Cardiac fibroblast (primary cell): ENCODE measurements at places on chromosomes 13 and 19.

GRCh38 chr13:78499802-78500201 is 103.5 kb downstream of the POU4F1 start:
- no peak for DNase-seq

DNA sequence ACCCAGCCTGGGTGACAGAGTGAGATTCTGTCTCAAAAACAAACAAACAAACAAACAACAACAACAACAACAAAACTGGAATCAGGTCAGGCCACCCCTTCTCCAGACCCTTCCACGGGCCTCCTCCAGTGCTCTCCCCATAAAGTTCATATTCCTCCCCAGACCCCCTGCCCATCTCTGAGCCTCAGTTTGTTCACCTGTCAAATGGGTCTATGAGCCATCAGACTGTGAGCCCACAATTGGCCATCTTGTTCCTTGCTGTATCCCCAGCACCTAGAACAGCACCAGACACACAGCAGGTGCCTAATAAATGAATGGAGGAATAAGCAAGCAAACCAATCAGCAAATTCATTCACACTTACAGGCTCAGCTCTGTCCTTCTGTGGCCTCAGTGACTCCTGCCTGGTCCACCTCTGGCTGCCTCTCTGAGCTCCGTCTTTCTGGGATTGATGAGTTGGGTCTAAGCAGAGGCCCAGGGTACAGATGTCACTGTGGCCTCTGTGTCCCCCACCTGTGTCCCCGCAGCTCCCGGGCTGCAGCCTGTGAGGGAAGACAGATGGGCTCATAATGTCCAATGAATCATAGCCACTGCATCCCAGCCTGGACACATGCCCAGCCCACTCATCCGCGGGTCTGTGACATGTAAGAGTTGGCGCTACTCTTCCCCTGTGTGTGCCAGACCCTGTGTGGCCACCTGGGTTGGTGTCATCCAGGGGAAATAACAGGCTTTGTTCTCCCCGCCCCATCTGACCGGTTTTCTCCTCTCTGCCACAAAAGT is 19.6 kb upstream of the PTPRS start:
- peak; percentile 30 for DNase-seq

DNA sequence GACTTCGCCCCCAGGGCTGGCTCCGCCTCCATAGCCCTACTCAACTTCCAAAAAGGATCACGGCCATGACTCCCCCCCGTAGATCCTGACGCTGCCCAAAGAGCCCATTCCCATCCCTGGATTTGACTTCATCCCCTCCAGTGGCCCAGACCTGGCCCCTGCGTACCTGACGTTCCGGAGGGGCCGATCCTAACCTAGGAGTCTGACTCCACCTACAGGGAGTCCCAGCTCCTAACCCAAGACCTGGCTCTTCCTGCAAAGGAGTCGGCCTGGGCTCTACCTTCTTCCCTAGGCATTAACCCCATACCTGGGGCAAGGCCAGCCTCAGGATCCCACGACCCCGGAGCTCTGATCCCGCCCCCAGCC is 10.8 kb downstream of the STAP2 start:
- DNase-seq, result no peak

GRCh38 chr19:47495478-47496372 is 11.7 kb upstream of the KPTN start:
- no peak for DNase-seq

DNA sequence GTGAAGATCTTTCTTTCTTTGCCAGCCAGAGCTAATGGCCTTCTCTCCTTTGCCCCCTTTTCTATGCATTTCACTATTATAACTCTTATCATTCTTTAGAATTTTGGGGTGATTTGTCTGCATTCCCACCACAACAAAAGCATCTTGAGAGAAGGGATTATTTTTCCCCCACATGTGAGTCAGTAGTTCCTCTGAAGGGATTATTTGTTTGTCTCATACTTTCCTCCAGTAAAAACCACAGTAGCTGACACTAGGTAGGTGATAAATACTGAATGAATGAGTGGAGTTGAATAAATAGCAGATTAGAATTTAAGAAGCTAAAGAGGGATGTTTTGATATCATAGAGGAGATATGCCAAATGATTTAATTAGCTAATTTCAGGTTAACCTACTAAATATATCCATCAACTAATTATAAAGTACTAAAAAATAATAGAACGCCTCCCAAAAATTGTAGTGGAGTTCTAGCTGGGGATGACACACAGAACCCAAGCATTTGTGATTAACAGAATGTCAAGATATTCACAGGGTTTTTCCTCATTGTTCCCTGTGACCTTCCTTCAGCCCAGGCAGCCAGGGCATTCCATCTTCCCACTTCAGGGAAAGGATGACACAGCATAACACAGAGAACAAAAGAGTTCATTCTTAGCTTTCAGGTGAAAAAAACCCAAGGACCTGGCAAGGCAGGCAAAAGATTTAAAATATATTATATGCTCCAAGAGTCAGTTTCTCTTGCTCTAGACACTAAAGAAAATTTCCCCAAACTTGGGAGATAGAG is 3.5 kb upstream of the TBC1D4 start:
- peak; percentile 67 for DNase-seq

GRCh38 chr13:112341976-112342735 is 34.0 kb upstream of the SPACA7 start:
- DNase-seq, result no peak

GRCh38 chr19:53961523-53962356 is 997 bp upstream of the CACNG8 start:
- DNase-seq, result peak; percentile 72

- DNase-seq, result no peak
Measured at GRCh38 chr13:31786011-31786410, 46.7 kb downstream of the RXFP2 start.

DNA sequence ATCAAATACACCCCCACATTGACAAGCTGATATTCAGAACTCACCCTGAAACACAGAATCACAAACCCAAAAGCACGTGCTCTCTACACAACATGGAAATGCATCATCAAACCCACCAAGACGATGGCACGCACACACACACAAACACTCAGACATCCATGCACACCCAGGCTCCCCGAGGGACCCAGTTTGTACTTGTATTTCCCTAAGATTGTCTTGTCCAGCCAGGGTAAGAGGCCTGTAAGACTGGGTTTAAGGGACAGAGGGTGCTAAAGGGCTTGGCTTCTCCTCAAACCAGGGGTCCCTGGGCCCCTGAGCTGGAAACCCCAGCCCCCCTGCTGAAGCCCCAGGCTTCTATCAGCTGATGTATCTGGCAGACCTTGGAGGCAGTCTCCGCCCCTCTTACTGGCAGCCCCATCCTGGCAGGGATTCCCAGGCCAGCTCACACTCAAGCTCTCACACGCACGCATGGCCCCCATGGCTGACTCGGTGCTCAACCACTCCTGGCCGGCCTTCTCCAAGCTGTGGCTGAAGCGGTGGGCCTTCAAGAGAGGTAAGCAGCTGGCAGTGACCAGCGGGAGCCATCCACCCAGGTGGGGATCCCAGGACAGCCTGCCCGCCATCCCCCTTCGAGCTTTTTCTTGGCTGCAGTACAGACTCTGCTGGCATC is 6.5 kb downstream of the ARHGEF18 start:
- DNase-seq, result peak; percentile 47

DNA sequence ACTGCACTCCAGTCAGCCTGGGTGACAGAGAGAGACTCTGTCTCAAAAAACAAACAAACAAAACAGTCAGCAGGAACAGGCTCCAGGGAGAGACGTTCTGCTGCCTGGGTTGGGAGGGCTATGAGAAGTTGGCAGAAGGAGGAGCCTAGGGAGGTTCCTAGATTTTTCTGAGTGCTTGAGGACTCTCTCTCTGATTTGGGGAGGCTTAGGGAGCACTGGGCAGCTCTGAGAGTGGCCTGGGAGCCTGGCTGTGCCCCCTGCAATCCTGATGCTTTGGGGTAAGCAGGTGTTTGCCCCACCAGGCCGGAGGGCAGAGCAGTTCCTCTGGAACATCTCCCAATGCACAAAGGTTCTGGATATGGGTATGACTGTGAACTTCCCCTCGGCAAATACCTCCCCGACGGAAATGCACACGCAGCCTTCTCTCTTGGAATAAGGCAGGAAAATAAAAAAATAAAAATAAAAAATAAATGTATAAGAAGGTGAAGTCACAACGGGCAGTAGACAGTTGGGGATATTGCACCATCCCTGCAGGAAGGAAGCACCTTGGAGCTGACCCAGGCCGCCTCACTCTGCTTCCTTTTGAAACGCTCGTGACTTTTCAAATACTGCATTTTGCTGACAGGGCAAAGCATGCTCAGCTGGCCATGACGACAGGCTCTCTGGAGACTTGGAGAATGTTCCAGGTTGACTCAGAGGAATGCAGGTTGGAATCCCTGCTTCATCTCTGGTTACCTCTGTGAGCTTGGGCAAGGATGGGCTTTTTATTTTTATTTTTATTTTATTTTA is 26.5 kb upstream of the HOMER3 start:
- DNase-seq, result peak; percentile 82

DNA sequence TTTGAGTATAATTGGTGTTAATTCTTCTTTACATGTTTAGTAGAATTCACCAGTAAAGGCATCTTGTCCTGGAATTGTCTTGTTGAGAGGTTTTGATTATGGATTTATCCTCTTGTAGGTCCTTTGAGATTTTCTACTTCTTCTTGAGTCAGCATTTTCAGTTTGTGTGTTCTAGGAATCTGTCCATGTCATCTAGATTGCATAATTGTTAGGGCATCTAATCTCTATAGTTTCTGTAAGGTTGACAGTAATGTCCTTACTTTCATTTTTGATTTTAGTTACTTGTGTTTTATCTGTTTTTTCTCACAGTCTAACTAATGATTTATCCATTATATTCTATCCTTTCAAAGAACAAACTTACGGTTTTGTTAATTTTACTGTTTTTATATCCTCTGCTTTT is 492.0 kb downstream of the FGF9 start:
- no peak for DNase-seq

DNA sequence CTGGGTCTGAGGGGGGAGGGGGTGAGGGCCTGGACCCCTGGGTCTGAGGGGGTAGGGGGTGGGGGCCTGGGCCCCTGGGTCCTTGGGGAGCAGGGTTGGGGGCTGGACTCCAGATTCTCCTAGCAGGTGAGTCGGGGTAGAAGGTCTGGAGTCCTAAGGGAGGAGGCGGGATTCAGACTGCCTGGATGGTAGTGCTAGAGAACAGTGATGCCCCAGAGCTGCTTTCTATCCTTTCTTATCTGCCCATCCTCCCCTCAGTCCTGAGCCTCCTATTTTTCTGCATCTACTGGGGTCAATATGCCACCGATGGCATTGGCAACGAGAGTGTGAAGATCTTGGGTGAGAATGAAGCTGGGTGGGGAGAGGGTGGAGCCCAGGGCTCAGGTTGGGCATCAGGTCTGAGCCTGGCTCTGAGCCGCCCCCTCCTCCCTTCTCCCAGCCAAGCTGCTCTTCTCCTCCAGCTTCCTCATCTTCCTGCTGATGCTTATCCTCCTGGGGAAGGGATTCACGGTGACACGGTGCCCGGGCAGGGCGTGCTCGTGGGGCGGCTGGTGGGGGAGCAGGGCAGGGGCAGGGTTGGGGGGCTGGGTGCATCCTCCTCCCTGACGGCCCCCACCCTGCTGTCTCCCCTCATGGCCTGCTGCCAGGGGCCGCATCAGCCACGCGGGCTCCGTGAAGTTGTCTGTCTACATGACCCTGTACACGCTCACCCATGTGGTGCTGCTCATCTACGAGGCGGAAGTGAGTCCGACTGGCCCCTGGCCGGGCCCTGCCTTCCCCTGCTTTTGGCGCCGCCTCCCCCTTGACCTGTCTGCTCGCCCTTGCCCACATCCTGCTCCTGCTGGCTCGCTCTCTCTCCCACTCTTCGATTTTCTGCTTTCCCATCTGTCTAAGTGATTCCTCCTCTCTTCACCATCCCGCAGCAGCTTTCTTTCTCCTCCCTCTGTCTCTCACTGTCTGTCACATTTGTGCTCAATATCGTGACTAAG is 3.4 kb downstream of the TMEM145 start:
- no peak for DNase-seq

DNA sequence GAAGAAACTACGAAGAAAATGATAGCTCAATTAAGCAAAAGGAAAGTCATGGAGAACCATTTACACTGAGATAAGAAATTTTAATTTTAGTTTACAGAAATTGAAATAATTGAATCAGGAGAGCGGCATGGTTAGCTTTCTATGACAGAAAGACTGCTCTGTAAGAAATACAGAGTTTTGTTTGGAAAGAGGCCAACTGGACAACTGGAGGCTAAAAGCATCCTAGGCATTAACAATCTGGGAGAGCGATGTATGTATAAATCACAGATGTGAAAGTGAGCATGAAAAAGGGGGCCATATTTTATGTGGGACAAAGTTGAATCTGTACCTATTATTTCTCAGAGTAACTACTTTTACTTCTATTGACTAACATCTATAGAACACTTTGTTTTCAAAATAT is 1608.8 kb upstream of the PCDH20 start:
- DNase-seq, result no peak

DNA sequence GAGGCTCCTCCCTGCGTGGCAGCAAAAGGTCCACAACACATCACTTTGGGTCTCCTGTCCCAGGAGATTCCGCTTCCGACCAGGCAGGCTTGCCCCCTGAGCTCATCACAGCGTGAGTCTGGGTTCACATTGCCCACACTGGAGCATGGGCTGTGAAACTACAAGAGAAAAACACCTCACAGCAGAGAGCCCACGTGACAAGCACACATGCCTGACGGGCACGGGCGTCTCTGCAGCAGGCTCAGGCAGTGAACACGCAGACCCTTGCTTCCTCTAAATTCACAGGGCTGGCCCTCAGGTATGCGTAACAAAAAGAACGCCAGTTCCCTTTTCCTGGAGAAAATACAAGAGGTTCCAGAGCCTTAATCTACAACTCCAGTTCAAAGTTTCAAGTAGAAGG is 41.9 kb downstream of the RASA3 start:
- DNase-seq, result no peak

DNA sequence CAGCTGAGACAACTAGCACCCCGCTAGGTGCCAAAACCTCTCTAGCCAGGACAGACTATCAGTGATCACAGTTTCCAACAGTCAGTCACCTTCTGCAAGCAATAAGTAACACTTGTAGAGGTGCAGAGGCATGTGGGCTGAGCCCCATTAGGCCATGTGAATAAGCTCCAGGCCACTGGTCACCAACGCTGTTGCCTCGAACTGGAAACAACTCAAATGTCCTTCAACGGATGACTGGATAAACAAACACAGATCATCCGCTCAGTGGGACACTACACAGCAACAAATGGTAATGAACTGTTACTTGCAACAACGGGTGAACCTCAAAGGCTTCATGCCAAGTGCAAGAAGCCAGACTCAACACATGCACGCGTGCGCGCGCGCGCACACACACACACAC is 27.5 kb upstream of the TMEM160 start:
- no peak for DNase-seq

GRCh38 chr13:79935121-79935520 is 405.8 kb downstream of the SPRY2 start:
- no peak for DNase-seq

DNA sequence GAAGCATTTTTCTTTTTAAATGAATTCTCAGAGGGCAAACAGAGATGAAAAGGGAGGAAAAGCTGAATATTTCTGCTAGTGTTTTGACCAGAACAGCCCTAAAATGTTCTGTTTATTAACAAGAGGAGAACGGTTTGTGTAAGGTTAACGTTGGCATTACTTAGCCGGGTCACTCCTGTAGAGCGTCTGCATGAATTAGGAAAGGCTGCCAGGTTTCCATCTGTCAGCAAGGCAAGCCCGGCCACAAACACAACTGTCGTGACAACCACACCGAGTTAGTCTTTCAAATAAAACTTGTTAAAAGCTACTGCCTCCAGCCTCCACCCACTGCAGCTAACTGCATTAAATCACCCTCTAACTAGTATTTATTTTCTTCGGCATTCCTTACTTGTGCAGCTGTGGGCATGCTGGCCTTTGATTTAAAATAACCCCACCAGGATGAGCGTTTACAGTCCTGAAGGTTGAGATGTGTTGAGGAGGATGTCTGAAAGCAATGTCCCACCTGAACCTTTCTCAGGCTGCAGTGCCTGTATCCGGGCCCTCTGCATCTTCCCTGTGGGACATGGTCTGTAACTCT is 527.9 kb downstream of the FGF9 start:
- DNase-seq, result no peak
